ENCODE measurements at places on chromosomes 3 and 15. TPM values are rescaled to one million over a fixed set of nuclear protein-coding genes. Genes with fewer than 3 reads are reported as not detected.

Gene TIMP4
- 0.98 TPM for total RNA-seq

Gene ZNF662
- total RNA-seq: 1.1 TPM

Gene RETNLB
- total RNA-seq: not detected

Gene PHLDB2
- total RNA-seq: 68.1 TPM

Gene TUSC7
- not detected for total RNA-seq

Gene CPEB1
- not detected for total RNA-seq

Gene AP3B2
- total RNA-seq: not detected

Gene KLHL40
- total RNA-seq: not detected

Gene SLC28A2
- total RNA-seq: not detected

Gene FAN1
- 9.4 TPM for total RNA-seq

Gene ITIH1
- total RNA-seq: not detected

All from mammary microvascular endothelial cell (primary cell).